ENCODE measurements at places on chromosomes 7 and 10. TPM values are rescaled to one million over a fixed set of nuclear protein-coding genes. Genes with fewer than 3 reads are reported as not detected.

Gene A1CF
- total RNA-seq, result not detected

Gene PGAM2
- not detected for total RNA-seq

Gene PSTK
- 1.2 TPM for total RNA-seq

Gene ADIRF
- total RNA-seq, result 368 TPM

Gene NUDT13
- 1.1 TPM for total RNA-seq

Gene GRID2IP
- total RNA-seq, result not detected

DNA sequence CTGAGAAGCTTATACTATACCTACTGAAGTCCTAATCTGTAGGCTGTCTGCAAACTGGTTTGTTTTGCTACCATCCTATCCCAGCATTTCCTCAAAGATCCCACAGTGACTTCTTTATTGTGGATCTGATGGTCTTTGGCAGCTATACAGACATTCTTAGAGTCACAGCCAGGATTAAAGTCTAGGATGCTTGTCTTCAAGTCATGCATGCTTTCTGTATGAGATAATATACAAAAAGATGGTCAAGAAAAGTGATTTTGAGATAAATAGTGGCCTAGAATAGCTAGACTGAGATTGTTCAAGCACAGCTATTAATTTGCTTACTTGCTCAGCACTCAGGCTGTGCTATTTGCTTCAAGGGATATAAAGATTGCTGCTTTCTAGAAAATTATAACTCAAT lies 454.4 kb downstream of the AUTS2 start:
- no peaks in the 10 kb centered on the region for H3K4me1 ChIP-seq
- no peak overlapping the region for H3K4me3 ChIP-seq
- H3K27ac ChIP-seq, result no peak overlapping the region

GRCh38 chr10:18399158-18399557 lies 252.2 kb downstream of the NSUN6 start:
- H3K4me3 ChIP-seq, result no peak overlapping the region
- H3K36me3 ChIP-seq, result no peaks in the 10 kb centered on the region
- no peaks in the 10 kb centered on the region for H3K27me3 ChIP-seq
- H3K27ac ChIP-seq, result no peak overlapping the region
- DNase-seq, result no peak
- H3K4me1 ChIP-seq, result no peaks in the 10 kb centered on the region

DNA sequence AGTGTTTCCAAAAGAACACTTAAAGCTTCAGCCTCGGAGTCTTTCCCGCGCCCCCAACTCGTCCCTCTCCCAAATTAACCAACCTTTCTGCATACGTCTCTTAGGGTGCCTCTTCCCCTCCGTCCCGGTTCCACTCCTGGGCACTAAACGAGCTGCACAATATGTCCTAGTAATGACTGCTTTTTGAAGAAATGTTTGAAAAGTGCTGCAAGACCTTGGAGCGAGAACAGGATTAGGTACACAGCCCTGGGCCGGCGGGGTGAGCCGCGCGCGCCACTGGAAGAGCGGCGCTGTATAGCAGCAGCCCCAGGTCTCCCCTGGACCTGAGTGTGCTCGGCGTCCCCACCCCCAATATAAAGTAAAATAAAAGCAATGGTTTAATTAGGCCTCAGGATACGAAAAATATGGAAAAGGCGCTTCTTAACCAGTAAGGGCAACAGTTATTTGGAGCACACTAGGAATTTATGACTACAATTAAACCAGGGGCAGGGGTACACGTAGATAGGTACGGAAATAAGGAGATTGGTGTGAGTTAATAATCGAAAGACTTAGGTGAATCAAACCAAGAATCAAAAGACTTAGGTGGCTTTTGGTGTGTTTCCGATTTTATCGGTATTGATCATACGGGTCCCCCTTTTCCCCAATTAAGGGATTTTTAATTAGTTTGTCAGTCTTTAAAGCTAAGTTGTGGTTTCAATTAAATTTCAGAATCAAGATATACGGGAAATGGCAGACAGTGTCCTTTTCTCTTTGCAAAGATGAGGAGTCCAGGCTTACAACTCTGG lies 1.9 kb downstream of the TET1 start:
- DNase-seq, result peak; percentile 16
- H3K4me3 ChIP-seq, result peak overlapping the region; percentile 54
- no peaks in the 10 kb centered on the region for H3K27me3 ChIP-seq
- peak overlapping the region; percentile 59 for H3K27ac ChIP-seq

DNA sequence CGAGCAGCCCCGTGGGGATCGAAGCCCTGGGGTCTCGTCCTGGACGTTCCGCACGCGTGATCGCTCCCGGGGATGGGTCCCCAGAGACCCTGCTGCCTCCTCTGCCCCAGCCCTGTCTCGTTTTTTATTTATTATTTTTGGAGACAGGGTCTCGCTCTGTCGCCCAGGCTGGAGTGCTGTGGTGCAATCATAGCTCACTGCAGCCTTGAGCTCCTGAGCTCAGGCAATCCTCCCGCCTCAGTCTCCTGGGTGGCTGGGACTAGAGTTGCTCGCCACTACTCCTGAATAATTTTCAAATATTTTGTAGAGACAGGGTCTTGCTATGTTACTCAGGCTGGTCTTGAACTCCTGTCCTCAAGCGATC lies 319 bp upstream of the STX1A start:
- H3K27ac ChIP-seq, result no peak overlapping the region
- DNase-seq, result no peak
- no peaks in the 10 kb centered on the region for H3K27me3 ChIP-seq
- H3K36me3 ChIP-seq, result no peaks in the 10 kb centered on the region
- peak overlapping the region; percentile 70 for H3K4me3 ChIP-seq

GRCh38 chr7:47038621-47039020 lies 543.3 kb downstream of the TNS3 start:
- no peaks in the 10 kb centered on the region for H3K27me3 ChIP-seq
- H3K4me3 ChIP-seq, result no peak overlapping the region
- no peak for DNase-seq
- no peaks in the 10 kb centered on the region for H3K36me3 ChIP-seq

GRCh38 chr7:130352194-130353074 lies 7.8 kb downstream of the CPA5 start:
- no peaks in the 10 kb centered on the region for H3K27me3 ChIP-seq
- no peaks in the 10 kb centered on the region for H3K36me3 ChIP-seq
- peaks cover 13% of the 10 kb centered on the region for H3K4me1 ChIP-seq
- DNase-seq, result no peak
- no peak overlapping the region for H3K4me3 ChIP-seq

- H3K36me3 ChIP-seq, result no peaks in the 10 kb centered on the region
- H3K27ac ChIP-seq, result no peak overlapping the region
- DNase-seq, result no peak
Measured at GRCh38 chr10:29370097-29371092, 81.5 kb downstream of the LYZL1 start.

DNA sequence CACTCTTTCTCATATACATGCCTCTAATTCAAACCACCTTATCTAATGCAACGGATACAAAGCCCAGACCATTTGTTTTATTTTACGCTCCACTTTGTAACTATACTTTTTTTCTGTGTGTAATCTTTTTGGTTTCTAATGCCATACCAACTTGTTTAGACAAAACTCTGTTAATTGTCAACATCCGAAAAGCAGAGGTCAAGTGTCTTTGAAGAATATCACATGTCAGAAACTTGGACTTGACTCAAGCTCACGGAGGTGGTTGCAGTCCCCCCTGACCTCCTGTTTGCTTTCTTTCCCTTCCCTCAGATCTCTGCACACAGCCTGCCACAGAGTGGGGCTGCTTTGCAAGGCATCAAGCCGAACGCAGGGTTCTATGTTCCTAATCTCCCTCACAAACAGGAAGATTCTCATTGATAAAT lies 698.9 kb downstream of the PARD3 start:
- no peaks in the 10 kb centered on the region for H3K27me3 ChIP-seq
- no peaks in the 10 kb centered on the region for H3K36me3 ChIP-seq
- H3K4me3 ChIP-seq, result no peak overlapping the region
- no peak for DNase-seq
- no peaks in the 10 kb centered on the region for H3K4me1 ChIP-seq
- H3K27ac ChIP-seq, result no peak overlapping the region

Data from uterus (tissue), 4 donors.